Activated effector memory CD4-positive, alpha-beta T cell treated with anti-CD3 and anti-CD28 coated beads, Interleukin-2, amount 50 U/mL, for 16 hours (primary cell): ENCODE measurements at places on chromosomes 12 and 14.

- no peak for DNase-seq
Observed at GRCh38 chr12:68370006-68370590, 37.9 kb upstream of the MDM1 start.

GRCh38 chr14:29176876-29177275 is 410.3 kb downstream of the FOXG1 start:
- DNase-seq = no peak

DNA sequence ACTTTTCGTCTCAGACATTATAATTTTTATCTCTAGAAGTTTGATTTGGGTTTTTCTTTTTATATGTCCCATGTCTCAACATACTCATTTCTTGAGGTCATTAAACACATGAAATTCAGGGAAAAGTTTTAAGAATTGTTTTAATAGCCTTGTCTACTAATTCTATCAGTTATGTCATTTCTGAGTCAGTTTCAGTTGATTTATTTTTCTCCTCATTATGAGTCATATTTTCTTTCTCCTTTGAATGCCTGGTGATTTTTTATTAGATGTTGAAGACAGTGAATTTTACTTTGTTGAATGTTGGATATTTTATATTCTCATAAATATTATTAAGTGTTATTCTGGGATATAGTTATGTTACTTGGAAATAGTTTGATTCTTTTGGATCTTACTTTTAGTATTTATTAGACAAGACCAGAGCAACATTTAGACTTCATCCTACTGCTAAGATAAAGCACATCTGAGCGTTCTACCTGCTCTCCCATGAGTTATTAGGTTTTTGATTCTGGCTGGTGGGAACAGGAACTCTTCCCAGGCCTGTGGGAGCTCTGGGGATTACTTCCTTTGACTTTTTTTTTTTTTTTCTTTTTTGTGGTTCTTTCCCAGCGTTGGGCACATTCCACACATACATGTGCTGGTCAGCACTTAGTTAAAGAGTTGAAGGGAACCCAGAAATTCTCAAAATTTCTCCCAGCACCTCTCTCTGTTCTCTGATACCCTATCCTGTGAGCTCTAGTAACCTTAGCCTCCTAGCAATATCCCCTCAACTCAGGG is 1157.7 kb downstream of the BCL11B start:
- no peak for DNase-seq

DNA sequence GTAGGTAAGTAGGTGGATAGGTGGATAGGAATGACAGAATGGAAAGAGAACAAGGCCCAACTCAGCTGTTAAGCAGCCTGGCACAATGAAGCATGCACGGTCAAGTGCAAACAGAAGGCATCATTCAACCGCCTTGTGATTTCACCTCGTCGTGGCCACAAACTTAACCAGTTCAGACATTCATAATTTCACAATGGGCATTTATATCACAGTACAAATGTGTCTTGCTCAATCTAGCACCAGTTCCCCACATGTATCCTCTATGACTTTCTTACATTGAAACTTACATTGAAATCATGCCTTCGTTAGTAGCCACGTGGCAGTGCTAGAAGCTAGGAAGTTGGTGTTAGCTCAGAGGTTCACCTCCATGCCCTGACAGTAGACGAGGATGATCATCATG is 207.5 kb downstream of the ETV6 start:
- no peak for DNase-seq

- no peak for DNase-seq
Observed at GRCh38 chr14:74906925-74907521, 16.0 kb downstream of the RPS6KL1 start.

GRCh38 chr14:69848903-69849391 is 30.3 kb upstream of the SMOC1 start:
- no peak for DNase-seq

GRCh38 chr12:32478858-32479725 is 79.7 kb downstream of the FGD4 start:
- DNase-seq = no peak

DNA sequence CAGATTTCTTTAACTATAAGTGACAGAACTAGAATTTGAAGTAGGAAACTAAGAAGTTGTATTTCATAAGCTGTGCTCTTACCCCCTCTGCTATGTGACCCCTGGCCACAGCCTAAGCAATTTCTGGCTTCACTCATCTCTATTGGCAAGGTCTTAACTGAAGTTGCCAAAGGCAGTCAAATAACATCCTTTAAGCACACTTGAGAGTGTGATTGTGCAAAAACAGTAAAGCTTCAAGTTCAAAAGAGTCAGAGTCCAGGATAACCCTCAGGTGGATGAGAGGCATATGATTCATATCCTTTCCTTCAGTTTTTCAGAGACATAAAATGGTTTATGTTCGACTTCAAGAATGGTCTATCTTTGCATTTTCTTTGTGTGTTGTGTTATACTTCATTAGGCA is 45.2 kb downstream of the GRIP1 start:
- DNase-seq = no peak

DNA sequence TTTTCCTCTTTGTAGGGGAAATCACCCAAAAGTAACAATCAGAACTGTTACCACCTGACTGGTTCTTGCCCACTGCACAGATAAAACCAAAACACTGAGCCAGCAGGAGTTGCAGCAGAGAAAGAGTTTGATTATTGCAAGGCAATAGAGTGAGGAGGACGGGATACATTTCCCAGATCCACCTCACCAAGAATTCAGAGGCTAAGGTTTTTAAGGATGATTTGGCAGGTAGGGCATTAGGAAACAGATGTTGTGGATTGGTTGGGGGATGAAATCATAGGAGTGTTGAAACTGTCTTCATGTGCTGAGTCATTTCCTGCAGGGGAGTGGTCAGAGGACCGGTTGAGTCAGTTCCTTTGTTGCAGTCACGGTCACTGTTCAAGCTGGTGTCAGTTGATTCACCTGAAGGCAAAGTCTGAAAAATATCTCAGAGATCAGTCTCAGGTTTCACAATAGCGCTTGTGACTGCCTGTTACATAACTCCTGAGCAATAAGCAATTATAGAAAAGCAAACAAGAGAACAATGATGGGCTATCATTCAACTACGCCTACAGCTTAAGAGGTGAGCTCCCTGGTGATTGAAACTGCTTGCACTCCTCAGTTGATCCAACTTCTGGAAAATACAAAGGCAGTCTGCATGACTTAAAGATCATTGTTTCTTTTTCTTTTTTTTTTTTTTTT is 20.3 kb upstream of the AMN1 start:
- peak; percentile 87 for DNase-seq

DNA sequence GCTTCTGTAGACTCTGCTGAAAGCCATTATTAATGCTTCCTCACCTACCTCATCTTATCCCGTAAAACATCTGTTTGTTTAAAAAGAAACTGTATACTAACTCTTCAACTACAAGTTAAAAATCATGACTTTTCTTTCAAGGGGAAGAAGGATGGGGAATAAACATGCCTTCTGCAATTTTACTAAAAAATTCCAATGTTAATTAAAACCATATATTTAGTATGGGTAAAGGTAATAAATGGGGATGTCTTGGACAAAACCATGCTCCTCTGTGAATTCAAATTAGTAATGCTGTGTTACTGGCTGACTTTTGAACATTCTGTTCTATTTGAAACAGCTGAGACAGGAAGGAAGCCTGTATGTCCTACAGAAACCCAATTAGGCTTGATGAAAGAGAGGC is 311.1 kb upstream of the DIO2 start:
- no peak for DNase-seq

- no peak for DNase-seq
Observed at GRCh38 chr14:75322746-75323145, 44.1 kb downstream of the FOS start.

DNA sequence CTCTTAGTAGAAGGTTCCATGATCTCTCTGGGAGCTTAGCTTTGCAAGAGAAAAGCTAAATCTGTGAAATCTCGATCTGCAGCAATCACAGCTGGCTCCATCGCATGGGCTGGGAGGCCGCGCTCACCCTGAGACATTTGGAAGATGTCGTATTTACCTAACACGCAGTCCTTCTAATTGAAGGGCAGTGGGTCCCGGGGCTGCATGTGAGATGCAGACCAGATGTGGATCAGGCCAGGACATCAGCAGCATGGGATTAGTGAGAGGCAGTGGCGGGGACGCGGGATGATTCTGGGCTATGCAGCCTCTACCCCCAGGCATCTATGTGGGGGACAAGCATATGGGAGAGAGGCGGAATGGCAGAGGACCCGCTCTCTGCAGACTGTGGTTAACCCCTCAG is 312.4 kb upstream of the RTL1 start:
- DNase-seq = peak; percentile 33

GRCh38 chr12:98469109-98469508 is 46.3 kb upstream of the TMPO start:
- peak; percentile 22 for DNase-seq

DNA sequence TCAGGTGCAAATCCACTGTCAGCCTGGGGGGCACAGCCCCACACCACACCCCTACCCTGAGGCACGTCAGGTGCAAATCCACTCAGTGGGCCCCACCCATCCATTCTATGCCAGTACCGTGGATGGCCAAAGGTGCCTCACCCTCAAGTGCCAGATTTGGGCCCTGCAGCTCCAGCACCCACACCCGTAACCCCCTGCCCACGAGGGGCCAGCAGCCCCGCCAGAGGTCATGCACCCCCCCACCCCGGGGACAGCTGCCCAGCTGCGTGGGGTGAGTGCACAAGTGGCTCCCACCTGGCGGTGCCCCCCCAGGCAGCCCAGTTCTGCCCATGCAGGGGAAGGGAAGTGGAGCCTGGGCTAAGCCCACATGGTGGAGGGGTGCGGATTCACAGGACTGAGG is 51.2 kb downstream of the FBRSL1 start:
- DNase-seq = no peak

- no peak for DNase-seq
Observed at GRCh38 chr12:73181244-73181643, 909.1 kb downstream of the TRHDE start.

DNA sequence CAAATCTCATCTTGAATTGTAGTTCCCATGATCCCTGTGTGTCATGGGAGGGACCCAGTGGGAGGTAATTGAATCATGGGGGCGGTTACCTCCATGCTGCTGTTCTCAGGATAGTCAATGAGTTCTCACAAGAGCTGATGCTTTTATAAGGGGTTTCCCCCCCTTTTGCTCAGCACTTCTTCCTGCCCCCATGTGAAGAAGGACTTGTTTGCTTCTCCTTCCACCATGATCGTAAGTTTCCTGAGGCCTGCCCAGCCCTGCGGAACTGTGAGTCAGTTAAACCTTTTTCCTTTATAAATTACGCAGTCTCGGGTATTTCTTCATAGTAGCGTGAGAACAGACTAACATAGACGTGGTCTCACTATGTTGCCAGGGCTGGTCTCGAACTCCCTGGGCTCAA is 56.1 kb upstream of the EIF5 start:
- no peak for DNase-seq

GRCh38 chr14:38789805-38790204 is 313.2 kb downstream of the SEC23A start:
- DNase-seq = no peak

DNA sequence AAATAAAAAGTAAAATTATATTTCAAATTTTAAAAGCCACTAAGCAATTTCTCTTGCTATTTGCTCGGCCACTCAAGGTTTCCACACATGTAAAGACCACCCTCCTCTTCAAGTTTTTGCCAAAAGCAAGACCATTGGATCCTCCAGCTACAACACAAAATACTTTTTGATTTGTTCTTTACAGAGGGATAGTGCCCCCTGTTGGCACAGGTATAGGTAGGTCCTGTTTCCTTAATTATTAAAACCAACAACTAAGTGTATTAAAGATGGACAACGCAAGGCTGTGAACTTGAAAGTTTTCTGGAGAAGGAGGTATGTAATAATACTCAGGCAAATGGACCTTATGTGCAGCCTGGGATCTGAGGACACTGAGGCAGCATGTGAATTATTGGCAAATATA is 23.8 kb downstream of the ATP6V1D start:
- DNase-seq = no peak

GRCh38 chr12:126819554-126819953 is 1447.4 kb upstream of the TMEM132C start:
- no peak for DNase-seq

GRCh38 chr12:106288494-106289195 is 13.9 kb upstream of the TCP11L2 start:
- DNase-seq = peak; percentile 76

DNA sequence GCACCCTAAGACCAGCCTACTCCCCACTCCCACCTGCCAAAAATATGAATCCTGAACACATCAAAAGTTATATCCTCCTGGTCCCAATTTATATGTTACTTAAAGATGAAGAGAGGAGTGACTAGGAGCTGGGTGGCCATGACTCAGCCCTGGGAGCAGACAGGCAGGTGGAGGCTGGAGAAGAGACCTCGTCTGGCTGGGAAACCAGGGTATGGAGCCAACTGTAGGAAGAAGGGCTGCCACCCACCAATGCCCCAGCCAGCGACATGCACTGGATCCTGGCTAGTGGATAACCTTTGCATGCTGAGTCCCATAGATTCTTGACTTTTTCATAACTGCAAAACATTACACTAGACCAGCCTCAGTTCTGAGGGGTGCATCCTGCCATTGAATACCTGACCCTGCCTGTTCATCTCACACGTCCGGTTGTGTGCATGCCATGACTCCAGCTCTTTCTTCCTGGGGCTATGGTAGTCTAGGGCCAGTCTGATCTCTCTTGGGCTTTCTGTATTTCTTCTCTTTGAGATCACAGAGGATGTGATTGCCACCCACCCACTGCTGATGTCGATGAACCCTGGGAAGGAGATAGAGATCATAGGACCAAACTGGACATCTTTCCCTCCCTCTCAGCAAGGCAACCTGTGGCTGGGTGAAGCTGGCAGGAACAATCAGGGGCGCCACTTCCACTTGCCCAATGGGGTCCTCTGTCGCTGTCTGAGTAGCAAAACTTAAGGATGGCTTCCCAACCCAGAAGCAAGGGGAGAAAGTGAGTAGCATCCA is 69.6 kb upstream of the DDX11 start:
- peak; percentile 10 for DNase-seq

GRCh38 chr14:66624336-66624937 is 116.5 kb downstream of the GPHN start:
- peak; percentile 69 for DNase-seq

GRCh38 chr12:21774358-21775132 is at the start of gene KCNJ8:
Gene KCNJ8 (minus strand): TSS chr12:21774706. CDS start chr12:21773616, 1,090 bp downstream.
- DNase-seq = no peak

DNA sequence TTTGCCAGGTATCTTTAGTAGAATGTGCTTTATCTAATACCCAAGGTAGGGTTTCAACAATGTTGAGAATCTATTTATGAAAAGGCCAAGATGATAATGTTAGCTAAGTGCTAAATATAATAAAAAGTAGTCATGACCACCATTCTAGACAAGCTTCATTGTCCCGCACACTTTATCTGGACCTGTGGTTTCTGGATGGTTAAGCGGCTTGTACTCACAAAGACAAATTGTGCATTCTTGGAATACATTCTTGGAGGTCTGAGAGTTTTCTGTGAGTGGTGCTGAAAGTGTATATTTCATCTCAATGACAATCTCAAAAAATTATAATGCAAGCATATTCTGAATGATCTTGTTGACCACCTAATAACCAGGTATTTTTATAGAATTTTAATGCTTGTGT is 646.9 kb downstream of the DIO2 start:
- DNase-seq = no peak

DNA sequence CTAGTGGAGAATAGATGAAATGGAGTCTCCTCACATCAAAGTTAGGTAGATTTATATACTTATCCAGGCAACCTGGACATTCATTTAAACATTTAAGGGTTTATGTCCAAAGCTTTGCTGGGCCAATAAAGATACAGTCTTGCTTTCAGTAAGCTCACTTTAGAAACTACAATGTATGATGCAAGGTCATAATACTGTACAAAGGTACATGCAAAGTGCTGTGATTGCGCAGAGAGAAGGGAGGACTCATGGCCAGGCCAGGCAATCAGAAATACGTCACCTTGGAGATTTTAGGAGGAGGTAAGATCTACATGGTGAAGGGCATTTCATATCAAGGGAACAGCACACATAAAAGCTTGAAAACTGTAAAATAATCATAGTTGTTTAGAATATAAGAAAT is 113.6 kb downstream of the FGD4 start:
- no peak for DNase-seq

- DNase-seq = no peak
Observed at GRCh38 chr12:29676676-29677075, 107.1 kb downstream of the TMTC1 start.
